ENCODE measurements at places on chromosomes 12 and 14. TPM values are rescaled to one million over a fixed set of nuclear protein-coding genes. Genes with fewer than 3 reads are reported as not detected.

TNFAIP2 gene
- total RNA-seq, result 25.1 TPM

TDG gene
- 25.1 TPM for total RNA-seq

FRS2 gene
- total RNA-seq, result 29.7 TPM

TMEM106C gene
- total RNA-seq, result 139 TPM

CLEC4C gene
- not detected for total RNA-seq

BDKRB1 gene
- 1.1 TPM for total RNA-seq

KRT83 gene
- not detected for total RNA-seq

LHX5 gene
- total RNA-seq, result not detected

CCDC88C gene
- total RNA-seq, result 61.3 TPM

SYNDIG1L gene
- not detected for total RNA-seq

RGS6 gene
- total RNA-seq, result 0.48 TPM

GAPDH gene
- total RNA-seq, result 1,845 TPM

NTF3 gene
- total RNA-seq, result not detected

ZNF664 gene
- 84.4 TPM for total RNA-seq

STAB2 gene
- total RNA-seq, result not detected

ITGA7 gene
- 15.8 TPM for total RNA-seq

IL31 gene
- total RNA-seq, result not detected

SLC39A5 gene
- total RNA-seq, result 302 TPM

COCH gene
- total RNA-seq, result 1.1 TPM

BTG1 gene
- total RNA-seq, result 72.6 TPM

CYP27B1 gene
- total RNA-seq, result 0.40 TPM

GZMB gene
- not detected for total RNA-seq

TMCC3 gene
- 69.2 TPM for total RNA-seq
